ENCODE measurements at places on chromosomes 7 and 10. TPM values are rescaled to one million over a fixed set of nuclear protein-coding genes. Genes with fewer than 3 reads are reported as not detected.
A peak's percentile ranks its signal among the peaks of the same experiment; 100 is the strongest.

KIAA1549 gene
- 2.4 TPM for total RNA-seq

LIPF gene
- not detected for total RNA-seq

CTTNBP2 gene
- 6.1 TPM for total RNA-seq

HTRA1 gene
- total RNA-seq = 191 TPM

GSTO2 gene
- total RNA-seq = 0.45 TPM

PON3 gene
- 2.7 TPM for total RNA-seq

TAS2R41 gene
- not detected for total RNA-seq

GRCh38 chr7:148708026-148708885 lies 9.6 kb downstream of the CUL1 start:
- DNase-seq = no peak

DNA sequence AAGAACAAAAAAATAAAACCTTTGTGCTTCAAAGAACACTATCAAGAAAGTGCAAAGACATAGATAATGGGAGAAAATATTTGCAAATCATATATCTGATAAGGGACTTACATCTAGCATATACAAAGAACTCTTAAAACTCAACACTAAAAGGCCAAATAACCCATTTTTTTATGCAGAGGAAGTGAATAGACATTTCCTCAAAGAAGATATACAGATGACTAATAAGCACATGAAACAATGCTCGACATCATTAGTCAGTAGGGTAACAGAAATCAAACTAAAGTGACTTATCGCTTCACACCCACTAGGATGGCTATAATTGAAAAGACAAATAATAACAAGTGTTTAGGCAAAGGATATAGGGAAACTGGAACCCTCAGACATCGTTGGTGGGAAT lies 78.0 kb downstream of the MALSU1 start:
- DNase-seq = no peak

GRCh38 chr7:116873619-116874018 lies 11.2 kb downstream of the CAPZA2 start:
- no peak for DNase-seq

- DNase-seq = no peak
These were observed 5.2 kb downstream of the CPED1 start for GRCh38 chr7:120993553-120994191.

- no peak for DNase-seq
These were observed 287.2 kb downstream of the HGF start for GRCh38 chr7:81482600-81483186.

- no peak for DNase-seq
These were observed 13.5 kb upstream of the FZD1 start for GRCh38 chr7:91250706-91251105.

GRCh38 chr7:155489862-155490696 lies 32.1 kb downstream of the EN2 start:
- DNase-seq = peak; percentile 86

DNA sequence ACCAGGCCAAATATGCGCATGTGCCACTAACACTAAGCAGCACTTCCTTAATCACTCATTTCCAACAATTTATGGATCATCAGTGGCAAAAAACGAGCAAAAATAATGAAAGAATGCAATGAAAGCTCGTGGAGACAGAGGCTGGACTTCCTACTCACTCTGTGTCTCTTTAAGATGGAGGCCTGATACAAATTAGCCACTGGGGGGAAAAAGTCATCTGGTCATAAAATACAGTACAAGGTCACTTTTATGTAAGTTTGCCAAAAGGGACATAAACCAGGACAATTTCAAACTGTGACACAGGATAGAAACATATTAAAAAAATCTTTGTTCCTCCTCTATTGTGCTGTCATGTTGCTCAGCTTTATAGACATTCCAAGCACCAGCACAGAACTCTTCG lies 101.7 kb downstream of the LMBR1 start:
- no peak for DNase-seq

- DNase-seq = no peak
These were observed 167.3 kb downstream of the TPK1 start for GRCh38 chr7:144668503-144668902.

DNA sequence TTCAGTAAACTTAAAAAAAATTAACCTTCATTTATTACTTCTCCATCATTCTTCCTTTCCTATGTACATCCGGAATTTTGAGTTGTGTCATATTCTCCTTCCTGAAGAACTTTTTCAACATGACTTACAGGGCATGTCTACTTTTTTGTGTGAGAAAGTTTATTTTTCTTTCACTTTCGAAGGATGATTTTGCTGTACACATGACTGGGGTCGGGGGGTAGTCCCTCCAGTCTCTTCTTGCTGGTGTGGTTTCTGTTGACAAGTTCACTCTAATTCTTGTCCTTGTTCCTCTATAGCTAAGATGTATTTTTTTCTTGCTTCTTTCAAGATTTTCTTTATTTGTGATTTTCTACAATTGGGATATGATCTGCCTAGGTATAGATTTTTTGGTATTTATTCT lies 55.8 kb downstream of the INPP5A start:
- DNase-seq = no peak

GRCh38 chr7:54960517-54960916 lies 58.3 kb upstream of the EGFR start:
- DNase-seq = no peak

GRCh38 chr10:34351161-34351560 lies 463.9 kb downstream of the PARD3 start:
- DNase-seq = no peak

All from mesenteric fat pad (tissue), 1 donor.